GM23338 (cell line): ENCODE measurements at places on chromosomes 13 and 19. TPM values are rescaled to one million over a fixed set of nuclear protein-coding genes. Genes with fewer than 3 reads are reported as not detected.

MADCAM1 gene
- total RNA-seq: 1.0 and 2.5 TPM in 2 replicates

ZNF112 gene
- total RNA-seq: 4.2 and 4.6 TPM in 2 replicates

DNA sequence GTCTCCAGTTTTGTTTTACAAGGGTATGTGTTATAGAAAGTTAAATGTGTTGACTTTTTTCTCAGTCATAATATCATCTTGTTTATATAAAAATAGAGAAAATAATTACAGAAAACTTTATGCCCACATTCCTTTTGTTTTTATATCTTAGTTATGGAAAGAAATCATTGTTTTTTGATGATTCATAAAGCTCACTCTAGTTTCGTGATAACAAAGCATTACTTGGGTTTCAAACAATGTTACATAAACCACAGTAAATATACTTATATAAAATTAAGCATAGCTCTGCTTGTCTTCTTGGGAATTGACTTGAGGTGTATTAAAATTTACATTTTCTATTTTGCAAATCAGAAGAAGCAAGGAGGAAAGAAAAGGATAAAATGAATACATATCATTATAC, 111.8 kb downstream of the SGCG start:
- no peak for DNase-seq

GRCh38 chr13:100734194-100734720, 59.7 kb upstream of the TMTC4 start:
- no peak for DNase-seq

IGFL3 gene
- total RNA-seq: not detected in 2 replicates

NUP58 gene
- total RNA-seq: 79.5 and 91.8 TPM in 2 replicates

GRCh38 chr13:63909726-63910375, 2494.2 kb upstream of the PCDH20 start:
- no peak for DNase-seq

DNA sequence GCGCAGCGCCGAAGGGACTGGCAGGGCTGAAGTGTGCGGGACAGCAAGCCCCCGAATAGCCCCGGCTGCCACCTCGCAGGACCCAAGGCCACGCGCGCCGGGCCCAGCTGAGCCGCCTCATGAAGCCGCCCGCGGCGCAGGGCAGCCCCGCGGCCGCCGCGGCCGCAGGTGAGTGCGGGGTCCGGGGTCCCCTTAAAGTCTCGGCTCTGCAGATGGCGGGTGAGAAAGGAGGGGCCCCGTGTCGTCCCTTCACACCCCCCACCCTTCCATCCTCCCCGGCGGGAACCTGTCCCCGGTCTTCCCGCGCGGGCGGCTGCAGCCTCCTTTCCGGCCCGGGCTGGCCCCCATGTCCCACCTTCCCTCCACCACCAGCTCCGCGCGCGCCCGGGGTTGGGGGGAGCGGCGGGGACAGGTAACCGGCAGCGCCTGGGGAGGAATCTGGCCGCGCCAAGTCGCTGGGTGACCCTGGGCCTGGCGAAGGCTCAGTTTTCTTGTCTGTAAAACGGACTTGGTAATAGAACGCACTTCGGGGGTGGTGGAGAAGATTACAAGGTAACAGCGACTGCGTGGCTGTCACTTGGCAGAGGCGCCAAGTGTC, 338 bp downstream of the RGCC start:
- DNase-seq: peak; percentile 29

LIM2 gene
- not detected in 2 replicates for total RNA-seq

GRCh38 chr13:114043421-114044053, 69.7 kb upstream of the C13orf46 start:
- peak; percentile 56 for DNase-seq

- no peak for DNase-seq
Observed at GRCh38 chr19:8020681-8021080, 15.2 kb upstream of the ELAVL1 start.

SELENOV gene
- total RNA-seq: 8.7 and 13.8 TPM in 2 replicates

GRCh38 chr19:40223135-40223822, 3.2 kb downstream of the CCNP start:
- DNase-seq: peak; percentile 87

DACT3 gene
- 1.2 and 2.6 TPM in 2 replicates for total RNA-seq
